COR-L47 (cell line): ENCODE measurements at places on chromosomes 2 and 18.

DNA sequence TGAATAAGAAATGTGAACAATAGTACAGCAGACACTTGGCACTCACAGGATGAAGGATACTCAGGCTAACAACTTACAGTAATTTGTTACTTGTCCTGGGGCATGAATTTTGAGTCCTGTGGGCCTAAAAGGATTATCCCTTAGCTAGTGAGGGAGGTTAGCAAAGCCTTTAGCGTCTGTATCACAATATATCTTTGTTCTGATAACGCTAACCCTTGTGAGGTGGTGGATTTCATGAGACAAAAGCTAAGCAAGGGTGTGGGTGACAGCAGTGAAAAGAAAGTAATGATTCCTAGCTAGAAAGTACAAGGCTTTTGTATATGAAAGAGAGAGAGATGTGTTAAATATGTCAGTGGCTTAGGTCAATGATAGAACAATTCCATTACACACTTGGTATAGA lies 46.8 kb upstream of the TTC21B start:
- no peak for DNase-seq

DNA sequence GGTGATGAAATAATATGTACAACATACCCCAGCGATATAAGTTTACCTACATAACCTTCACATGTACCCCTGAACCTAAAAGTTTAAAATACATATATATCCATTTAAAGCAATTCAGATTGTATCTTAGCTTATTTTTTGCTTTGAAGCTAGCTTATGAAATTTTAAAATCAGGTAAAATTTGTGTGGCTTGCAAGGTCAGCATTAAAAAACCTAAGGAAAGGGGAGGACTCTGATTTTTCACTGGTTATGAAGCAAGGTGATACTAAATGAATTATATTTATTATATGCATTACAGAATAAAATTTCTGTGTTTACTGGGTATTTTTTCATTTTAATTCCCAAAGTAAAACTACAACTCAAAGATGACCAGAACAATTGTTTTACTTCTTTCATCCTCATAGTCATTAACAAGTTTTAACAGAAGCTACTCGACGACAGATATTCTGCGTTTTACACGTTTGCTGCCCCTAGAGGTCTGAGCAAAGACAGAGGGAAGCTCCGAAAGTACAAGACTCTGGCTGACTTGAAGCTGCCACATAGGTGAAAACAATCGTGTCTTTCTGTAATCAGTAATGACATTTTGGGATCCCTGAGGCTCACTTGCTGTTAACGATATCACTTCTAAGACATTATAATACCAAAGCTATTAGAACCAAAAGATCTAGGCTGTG lies 17.1 kb downstream of the PKP4 start:
- no peak for DNase-seq

- no peak for DNase-seq
Observed at GRCh38 chr2:216232721-216233120, 123.6 kb downstream of the XRCC5 start.

- no peak for DNase-seq
Observed at GRCh38 chr2:80737047-80737446, 432.5 kb upstream of the LRRTM1 start.

DNA sequence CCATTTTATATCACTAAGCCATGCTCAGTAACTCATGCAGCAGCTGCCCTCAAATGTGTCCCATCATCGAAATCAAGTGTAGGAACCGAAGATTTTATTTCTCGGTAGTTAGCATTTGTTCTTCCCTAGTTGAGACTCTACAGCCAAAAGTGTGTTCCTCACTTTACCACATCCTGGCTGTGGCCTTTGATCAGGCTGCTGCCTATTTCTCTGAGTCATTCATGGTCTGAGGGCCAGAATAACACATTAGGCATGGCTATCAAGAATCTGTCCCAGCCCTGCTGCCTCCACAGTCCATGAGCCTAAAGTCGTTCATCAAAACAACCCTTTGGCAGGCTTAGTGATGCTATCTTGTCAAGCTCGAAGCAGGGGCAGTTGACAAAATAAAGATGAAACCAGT lies 300.1 kb downstream of the TDRD15 start:
- no peak for DNase-seq

GRCh38 chr2:164593959-164594358 lies 27.3 kb downstream of the GRB14 start:
- no peak for DNase-seq

DNA sequence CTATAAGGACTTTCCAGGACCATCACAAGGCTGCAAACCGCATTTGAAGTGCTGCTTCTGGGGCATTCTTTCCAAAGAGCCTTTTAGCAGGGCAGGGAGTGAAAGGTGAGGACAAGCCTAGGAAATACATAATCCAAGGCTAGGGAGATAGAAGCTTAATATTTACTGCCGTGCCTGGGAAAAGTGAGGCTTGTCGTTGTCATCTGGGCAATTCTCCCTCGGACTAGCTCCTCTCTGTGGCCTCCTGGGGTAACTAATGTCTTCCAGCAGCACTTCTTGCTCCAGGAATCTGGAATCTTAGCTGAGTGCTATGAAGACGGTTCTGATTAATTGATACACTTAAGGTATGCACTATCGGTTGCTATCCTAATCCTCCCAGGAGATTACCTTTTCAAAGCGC lies 69.3 kb upstream of the ATL2 start:
- DNase-seq = no peak
